ENCODE measurements at places on chromosomes 1 and 21. TPM values are rescaled to one million over a fixed set of nuclear protein-coding genes. Genes with fewer than 3 reads are reported as not detected.

- H3K27me3 ChIP-seq = no peaks in the 10 kb centered on the region
- H3K27ac ChIP-seq = no peak overlapping the region
- H3K36me3 ChIP-seq = no peaks in the 10 kb centered on the region
- H3K4me3 ChIP-seq = no peak overlapping the region
Measured at GRCh38 chr21:41684381-41685245, 82.2 kb downstream of the RIPK4 start.

DNA sequence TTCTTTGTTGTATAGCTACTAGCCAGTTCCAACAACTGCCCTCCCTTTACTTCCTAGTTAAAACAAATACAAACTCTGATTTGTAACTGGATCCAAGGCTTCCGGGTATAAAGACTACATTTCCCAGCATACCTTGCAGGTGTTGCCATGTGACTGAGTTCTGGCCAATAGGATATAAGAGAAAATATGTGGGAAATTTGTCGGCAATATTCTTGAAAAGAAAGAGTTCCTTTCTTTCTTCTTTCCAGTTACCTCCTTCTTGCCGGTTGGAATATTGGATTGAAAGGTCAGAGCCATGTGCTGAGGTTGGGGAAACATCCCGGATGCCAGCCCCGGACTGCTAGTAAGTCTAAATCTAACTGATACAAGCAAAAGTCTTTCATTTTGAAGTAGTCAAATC, 23.0 kb upstream of the ZBTB40 start:
- no peaks in the 10 kb centered on the region for H3K4me1 ChIP-seq
- no peaks in the 10 kb centered on the region for H3K27me3 ChIP-seq
- H3K4me3 ChIP-seq = no peak overlapping the region
- H3K27ac ChIP-seq = no peak overlapping the region
- DNase-seq = no peak

DNA sequence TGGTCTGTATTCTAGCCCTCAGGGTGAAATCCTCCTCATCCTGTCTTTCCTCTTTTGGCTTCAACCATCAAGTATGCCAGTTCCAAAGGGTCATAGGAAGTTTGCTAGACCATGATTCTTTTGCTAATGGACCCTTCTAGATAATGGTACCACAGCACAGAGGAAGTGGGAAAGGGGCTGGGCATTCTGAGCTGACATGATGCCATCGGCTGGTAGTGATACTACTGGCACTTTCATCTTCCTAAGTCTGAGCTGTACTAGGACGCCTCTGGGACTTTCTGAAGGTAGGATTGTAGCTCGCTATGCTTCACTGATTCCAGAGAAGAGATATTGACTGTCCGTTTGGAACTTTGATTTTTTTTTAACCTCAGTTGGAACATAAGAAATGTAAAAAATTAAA, 11.4 kb downstream of the FASLG start:
- no peak for DNase-seq
- H3K27me3 ChIP-seq = no peaks in the 10 kb centered on the region
- no peak overlapping the region for H3K27ac ChIP-seq
- H3K4me1 ChIP-seq = no peaks in the 10 kb centered on the region
- H3K4me3 ChIP-seq = no peak overlapping the region

DNA sequence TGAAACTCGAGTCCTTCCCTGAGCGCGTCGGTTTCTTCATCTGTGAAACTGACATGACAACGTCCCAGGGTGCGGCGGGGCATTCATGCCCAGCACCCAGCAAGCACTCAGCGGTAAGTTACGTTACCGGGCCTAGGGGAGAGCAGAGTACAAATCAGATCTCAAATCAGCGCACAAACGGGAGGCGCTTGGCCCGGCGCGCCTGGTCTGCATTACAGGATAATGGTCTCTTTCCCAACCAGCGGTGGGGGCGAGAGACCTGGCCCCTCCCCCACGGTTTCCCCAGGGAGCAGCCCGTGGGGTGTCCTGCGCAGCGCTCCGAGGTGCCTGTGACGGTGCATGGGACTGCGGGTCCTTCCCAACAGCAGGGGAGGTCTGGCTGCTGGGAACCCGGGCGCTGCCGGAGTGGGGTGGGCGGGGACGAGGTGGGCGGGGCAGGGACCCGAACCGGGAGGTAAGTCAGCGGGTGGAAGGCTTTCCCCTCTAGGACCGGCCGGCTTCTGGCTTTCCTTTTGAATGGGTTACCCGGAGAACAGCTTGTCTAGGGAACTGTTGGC, 1.0 kb downstream of the TMEM51 start:
- H3K4me1 ChIP-seq = peaks cover 3% of the 10 kb centered on the region
- peak; percentile 68 for DNase-seq
- H3K27ac ChIP-seq = no peak overlapping the region
- peak overlapping the region; percentile 84 for H3K4me3 ChIP-seq
- H3K27me3 ChIP-seq = no peaks in the 10 kb centered on the region

DNA sequence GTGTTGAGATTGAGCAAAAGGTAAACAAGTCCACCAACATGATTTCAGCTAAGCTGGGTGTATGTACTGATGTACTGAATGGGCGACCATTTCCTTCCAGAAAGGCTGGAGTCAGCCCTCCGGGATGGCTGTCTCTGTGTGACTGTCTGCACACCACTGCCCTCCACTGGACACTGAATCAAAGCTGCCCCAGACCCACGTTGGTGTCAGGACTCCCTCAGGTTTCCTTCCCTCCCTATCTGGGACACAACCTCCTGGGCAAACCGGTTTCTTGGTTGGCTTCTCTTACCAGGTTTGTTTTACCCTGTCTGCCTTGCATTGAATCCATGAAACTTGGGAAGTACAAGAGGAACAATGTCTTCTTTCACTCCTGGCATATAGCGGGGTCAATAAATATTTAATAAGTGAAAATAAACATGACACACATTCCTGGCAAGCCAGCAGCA, 5.3 kb upstream of the SRP9 start:
- H3K36me3 ChIP-seq = no peaks in the 10 kb centered on the region
- no peak overlapping the region for H3K27ac ChIP-seq
- no peak overlapping the region for H3K4me3 ChIP-seq
- H3K27me3 ChIP-seq = no peaks in the 10 kb centered on the region

GRCh38 chr21:39332175-39332574, 16.7 kb downstream of the HMGN1 start:
- H3K27ac ChIP-seq = no peak overlapping the region
- no peaks in the 10 kb centered on the region for H3K4me1 ChIP-seq
- no peaks in the 10 kb centered on the region for H3K36me3 ChIP-seq
- H3K27me3 ChIP-seq = no peaks in the 10 kb centered on the region

GRCh38 chr1:228459091-228459993, 27.8 kb upstream of the RNF187 start:
- DNase-seq = peak; percentile 85
- H3K27me3 ChIP-seq = no peaks in the 10 kb centered on the region
- H3K36me3 ChIP-seq = no peaks in the 10 kb centered on the region
- H3K27ac ChIP-seq = peak overlapping the region; percentile 21

DNA sequence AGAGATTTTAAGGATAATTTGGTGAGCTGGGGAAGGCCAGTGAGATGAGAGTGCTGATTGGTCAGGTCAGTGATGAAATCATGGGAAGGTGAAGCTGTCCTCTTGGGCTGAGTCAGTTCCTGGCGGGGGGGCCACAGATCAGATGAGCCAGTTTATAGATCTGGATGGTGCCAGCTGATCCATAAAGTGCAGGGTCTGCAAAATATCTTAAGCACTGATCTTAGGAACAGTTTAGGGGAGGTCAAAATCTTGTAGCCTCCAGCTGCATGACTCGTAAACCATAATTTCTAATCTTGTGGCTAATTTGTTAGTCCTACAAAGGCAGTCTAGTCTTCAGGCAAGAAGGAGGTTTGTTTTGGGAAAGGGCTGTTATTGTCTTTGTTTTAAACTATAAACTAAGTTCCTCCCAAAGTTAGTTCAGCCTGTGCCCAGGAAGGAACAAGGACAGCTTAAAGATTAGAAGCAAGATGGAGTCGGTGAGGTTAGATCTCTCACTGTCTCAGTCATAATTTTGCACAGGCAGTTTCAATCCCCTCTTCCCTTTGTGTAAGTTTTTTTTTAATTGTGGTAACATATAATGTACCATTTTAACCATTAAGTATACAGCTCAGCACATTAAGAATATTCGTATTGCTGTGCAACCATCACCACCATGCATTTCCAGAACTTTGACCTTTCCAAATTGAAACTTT, 39.4 kb downstream of the PTAFR start:
- DNase-seq = no peak
- H3K36me3 ChIP-seq = no peaks in the 10 kb centered on the region
- H3K27me3 ChIP-seq = no peaks in the 10 kb centered on the region
- no peaks in the 10 kb centered on the region for H3K4me1 ChIP-seq
- no peak overlapping the region for H3K27ac ChIP-seq

DNA sequence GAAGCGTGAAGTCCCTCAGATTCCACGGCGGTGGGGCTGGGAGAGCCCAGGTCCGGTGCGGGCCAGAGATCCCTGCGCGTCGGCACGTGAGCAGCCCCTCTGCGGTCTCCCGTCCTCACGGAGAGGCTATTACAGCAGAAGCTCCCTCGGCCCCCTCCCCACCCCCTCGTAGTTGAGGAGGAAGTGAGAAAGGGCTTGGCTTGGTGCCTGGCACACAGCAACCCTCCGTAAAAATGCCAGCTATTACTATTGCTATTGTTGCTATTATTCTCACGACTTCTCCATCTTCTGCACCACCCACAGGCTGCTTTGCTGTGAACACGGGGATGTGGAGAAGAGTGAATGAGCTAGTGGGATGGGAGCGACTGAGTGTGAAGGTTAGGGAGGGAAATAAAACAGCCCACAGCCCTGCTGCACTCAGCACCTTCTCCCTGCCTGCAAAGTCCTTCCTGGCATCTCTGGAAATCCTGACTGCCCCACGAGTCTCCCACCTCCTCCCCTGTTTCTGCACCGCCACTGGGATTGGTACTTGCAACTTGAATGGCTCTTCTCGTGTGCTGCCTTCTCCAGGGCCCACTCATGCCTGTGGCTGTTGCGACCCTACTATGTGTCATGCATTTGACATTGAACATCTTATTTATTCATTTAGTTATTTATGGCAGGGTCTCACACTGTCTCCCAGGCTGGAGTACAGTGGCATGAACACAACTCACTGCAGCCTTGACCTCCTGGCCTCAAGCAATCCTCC, 26.6 kb downstream of the ZBTB18 start:
- H3K4me1 ChIP-seq = peaks cover 3% of the 10 kb centered on the region
- H3K36me3 ChIP-seq = no peaks in the 10 kb centered on the region
- H3K4me3 ChIP-seq = no peak overlapping the region
- H3K27ac ChIP-seq = no peak overlapping the region
- no peaks in the 10 kb centered on the region for H3K27me3 ChIP-seq

- H3K36me3 ChIP-seq = no peaks in the 10 kb centered on the region
- DNase-seq = no peak
- peaks cover 35% of the 10 kb centered on the region for H3K4me1 ChIP-seq
- no peak overlapping the region for H3K27ac ChIP-seq
- H3K4me3 ChIP-seq = no peak overlapping the region
- H3K27me3 ChIP-seq = no peaks in the 10 kb centered on the region
Measured at GRCh38 chr21:45415943-45416611, 11.1 kb downstream of the COL18A1 start.

DNA sequence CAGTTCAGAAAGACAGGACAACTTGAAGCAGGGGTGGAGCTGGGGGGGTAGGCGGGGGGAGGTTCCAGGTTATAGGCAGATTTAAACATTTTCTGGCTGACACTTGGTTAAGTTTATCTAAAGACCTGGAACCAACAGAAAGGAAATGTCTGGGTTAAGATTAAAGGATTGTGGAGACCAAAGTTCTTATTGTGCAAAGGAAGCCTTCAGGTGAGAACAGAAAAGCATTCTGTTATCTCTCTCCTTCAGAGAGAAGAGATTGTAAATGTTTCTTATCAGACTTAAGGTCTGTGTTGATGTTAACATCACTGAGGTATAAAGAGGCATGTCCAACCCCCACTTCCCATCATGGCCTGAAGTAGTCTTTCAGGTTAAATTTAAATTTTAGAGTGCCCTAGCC, 3.7 kb upstream of the ACADM start:
- peaks cover 7% of the 10 kb centered on the region for H3K4me1 ChIP-seq
- H3K27me3 ChIP-seq = no peaks in the 10 kb centered on the region
- no peaks in the 10 kb centered on the region for H3K36me3 ChIP-seq
- no peak for DNase-seq
- no peak overlapping the region for H3K27ac ChIP-seq

DNA sequence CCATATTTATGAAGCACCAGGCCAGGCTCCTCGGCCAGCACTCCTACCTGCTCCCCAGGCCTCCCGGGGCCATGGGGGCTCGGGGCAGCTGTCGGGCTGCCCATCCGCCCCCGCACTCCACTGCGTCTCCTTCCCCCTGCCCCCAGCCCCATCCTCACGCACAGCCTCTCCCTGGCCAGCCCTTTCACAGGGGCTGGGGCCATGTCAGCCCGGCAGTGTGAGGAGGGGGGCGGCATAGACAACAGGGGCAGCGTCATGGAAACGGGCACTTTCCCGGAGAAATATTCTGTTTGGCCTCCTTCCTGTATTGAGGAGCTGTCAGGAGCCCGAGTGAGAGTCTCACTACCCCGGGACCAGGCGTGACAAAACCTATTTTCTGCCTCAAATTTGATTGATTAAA, 87.3 kb downstream of the CASZ1 start:
- no peak overlapping the region for H3K4me3 ChIP-seq
- H3K36me3 ChIP-seq = no peaks in the 10 kb centered on the region
- H3K4me1 ChIP-seq = peaks cover under 1% of the 10 kb centered on the region
- DNase-seq = no peak
- H3K27ac ChIP-seq = no peak overlapping the region
- H3K27me3 ChIP-seq = no peaks in the 10 kb centered on the region

GRCh38 chr1:202439308-202439707, 90.8 kb downstream of the PPP1R12B start:
- H3K27me3 ChIP-seq = no peaks in the 10 kb centered on the region
- no peak overlapping the region for H3K27ac ChIP-seq
- DNase-seq = no peak
- H3K4me1 ChIP-seq = no peaks in the 10 kb centered on the region
- H3K36me3 ChIP-seq = no peaks in the 10 kb centered on the region

GRCh38 chr1:6494627-6495026, 3.2 kb upstream of the PLEKHG5 start:
- no peaks in the 10 kb centered on the region for H3K36me3 ChIP-seq
- H3K4me1 ChIP-seq = peaks cover 38% of the 10 kb centered on the region
- H3K27ac ChIP-seq = no peak overlapping the region
- no peaks in the 10 kb centered on the region for H3K27me3 ChIP-seq
- DNase-seq = no peak

GRCh38 chr1:2526824-2527555, 594 bp upstream of the PANK4 start:
- no peaks in the 10 kb centered on the region for H3K4me1 ChIP-seq
- H3K27me3 ChIP-seq = peaks cover 53% of the 10 kb centered on the region
- H3K27ac ChIP-seq = no peak overlapping the region
- H3K36me3 ChIP-seq = no peaks in the 10 kb centered on the region

DNA sequence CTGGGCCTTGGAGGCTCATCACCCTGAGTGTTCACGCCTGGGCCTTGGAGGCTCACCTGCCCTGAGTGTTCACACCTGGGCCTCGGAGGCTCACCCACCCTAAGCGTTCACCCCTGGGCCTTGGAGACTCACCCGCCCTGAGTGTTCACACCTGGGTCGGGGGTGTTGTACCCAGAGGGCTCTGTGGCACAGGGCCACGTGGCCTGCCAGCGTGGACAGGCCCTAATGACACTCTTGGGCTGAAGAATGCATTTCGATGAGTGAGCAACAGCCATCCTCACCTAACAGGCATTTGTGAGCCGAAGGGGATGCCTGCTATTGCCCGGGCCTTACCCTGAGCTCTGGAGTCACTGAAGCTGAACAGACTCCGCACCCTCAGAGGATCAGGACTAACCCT, 17.5 kb downstream of the SLC19A1 start:
- H3K4me3 ChIP-seq = no peak overlapping the region
- H3K27me3 ChIP-seq = no peaks in the 10 kb centered on the region
- no peak overlapping the region for H3K27ac ChIP-seq
- H3K36me3 ChIP-seq = peaks cover 8% of the 10 kb centered on the region

EXO1 gene
- total RNA-seq = 36.4 TPM

CITED4 gene
- 16.0 TPM for total RNA-seq

LCE1B gene
- total RNA-seq = not detected

SLC9C2 gene
- total RNA-seq = not detected

HSD3B2 gene
- not detected for total RNA-seq

USH2A gene
- total RNA-seq = 0.04 TPM

AADACL4 gene
- not detected for total RNA-seq

AK5 gene
- 5.2 TPM for total RNA-seq
